DMS79 (cell line): ENCODE measurements at places on chromosomes 7 and 10.

- no peak for DNase-seq
Observed at GRCh38 chr7:46565253-46566096, 644.4 kb upstream of the IGFBP3 start.

DNA sequence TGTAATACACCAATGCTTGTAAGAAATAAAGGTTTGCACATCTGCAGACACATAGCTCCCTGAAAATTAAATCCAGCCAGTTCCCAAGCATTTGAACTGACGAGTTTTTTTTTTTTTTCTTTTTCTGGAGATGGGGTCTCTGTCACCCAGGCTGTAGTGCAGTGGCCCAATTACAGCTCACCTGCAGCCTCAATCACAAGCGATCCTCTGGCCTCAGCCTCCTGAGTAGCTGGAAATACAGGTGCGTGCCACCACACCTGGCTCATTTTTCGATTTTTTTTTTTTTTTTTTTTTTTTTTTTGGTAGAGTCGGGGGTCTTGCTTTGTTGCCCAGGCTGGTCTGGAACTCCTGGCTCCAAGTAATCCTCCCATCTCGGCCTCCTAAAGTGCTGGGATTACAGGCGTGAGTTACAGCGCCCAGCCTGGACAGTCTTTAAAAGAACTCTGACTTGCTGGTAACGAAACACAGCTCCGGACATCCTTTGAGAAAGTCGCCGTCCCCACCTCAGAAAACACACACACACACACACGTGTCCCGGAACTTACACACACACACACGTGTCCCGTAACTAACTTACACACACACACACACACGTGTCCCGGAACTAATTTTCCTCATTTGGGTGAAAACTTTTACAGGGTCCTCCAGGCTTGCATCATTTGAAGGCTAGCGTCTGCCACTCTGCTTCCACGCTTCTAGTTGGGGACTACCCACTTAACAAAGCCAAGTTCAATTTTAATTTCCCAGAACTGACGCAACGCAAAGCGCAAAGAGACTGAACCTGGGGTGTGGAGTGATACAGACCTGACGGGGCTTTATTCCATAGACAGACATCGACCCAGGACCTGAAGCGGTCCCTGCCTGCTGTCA lies 18.6 kb downstream of the OCM2 start:
- DNase-seq: peak; percentile 1

DNA sequence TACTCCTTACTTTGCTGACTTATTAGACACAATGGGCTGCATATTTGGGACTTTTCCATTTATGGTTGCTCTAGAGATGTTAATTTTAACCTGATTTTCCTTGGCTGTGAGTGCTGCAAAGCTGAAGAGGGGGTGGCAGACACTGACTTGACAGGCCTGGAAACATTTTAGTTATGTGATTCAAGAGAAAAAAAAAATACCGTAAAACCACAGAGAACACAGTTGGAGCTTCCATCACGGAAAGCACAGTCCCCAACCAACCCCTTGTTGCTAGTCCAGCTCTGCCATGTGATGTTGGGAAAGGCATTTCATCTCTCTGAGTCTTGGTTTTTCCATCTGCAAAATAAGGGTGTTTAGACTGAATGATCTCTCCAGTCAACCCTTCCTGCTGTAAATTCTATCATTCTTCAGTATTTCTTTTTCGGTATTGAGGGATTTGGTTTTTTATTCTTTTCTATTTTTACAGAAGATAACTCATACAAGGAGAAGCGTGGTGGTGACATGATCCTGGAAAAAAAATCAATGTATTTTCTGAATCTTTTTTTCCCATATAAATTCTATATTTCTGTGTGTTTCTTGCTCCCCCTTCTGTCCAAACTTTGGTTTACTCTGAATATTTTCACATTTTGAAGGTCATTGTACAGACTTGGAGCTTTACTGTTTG lies 246.1 kb downstream of the REEP3 start:
- no peak for DNase-seq

DNA sequence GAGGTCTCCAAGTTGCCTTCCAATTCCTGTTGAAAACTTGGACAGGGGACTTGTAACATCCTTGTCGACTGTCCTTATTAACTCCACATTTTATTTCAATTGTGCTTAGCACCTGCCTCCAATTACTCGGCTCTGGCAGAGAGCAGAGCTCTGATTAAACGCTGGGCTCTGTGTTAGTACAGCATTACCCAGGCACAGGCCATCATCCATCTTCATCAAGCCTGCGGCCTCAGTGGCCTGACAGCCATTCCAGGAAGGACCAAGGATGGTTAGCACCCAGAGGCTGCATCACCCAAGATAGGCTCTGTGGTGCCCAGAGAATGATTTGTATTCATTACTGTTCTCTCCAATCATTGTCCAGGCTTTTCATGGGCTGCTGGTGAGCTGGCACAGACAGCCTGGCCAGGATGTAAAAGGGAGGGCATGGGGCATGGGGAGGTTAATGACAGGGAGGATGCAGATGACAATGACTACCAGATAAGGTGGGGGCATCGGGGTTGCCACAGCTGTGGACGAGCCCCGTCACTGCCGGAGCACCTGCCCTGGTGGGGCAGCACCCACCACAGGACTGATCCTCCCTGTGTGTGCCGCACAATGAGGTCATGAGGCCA lies 123.3 kb downstream of the PTPN20 start:
- no peak for DNase-seq

DNA sequence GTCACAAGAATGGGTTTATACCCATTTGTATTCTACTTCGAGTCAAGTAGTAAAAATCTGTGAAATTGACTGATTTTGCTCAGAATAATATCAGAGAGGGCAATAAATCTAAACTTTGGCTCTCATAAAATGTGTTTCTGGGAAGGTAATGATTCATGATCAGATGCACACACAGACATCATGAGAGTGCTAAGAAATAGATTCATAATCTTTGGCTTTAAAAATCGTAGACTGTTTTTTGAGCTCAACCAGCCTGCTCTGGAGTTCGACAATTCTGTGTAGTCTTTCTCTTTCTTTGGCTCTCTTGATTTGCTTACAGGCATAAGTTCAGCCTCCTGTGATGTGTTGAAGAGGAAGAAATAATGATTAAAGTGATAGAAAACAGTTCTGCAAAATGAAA lies 494.7 kb downstream of the SDK1 start:
- DNase-seq: no peak

DNA sequence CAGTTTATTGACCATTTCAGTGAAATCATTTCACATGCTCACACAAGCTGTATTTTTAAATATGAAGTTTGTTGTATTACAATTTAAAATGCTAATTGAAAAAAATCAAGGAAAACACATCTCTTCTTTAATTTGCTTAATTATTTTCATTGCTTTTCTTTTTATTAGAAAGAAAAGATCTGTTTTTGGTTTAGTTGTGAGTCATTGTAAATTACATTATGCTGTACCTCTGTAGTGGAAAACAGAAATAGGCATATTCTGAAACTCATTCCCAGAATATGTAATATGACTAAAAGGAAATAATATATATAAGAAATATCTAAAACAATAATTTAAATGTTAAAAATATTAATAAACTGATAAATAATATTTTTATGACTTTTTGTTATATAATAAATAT lies 161.9 kb downstream of the HGF start:
- DNase-seq: no peak

DNA sequence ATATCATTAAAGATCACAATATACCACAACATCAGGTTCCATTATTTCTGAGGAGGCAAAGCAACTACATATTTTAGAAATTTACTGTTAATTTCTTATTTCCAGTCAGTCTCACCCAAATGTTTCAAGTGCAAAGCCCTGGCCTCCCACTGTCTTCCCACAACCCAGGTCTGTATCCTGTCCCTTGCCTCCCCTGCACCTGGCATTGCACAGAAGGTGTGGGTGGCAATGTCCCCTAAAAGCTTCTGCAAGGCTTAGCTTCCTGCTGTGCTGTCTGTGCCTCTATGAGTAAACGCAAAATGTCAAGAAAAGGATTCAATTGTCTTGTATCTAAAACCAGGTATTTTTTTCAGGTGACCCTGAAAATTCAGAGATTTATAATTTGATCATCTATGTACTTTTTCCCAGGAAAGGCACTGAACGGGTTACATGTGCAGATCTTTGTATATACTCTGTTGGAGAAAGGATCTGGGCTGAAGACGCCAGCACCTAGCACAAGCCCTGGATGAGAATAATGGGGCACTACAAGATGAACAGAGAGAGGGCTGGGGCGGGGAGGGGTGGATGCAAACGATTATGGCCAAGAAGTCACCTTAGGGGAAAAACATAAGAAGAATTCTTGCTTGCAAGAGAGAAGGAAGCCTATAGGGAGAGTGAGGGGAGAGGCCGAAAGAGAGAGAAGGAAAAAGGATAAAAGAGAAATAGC lies 3.1 kb upstream of the ANTXRL start:
- DNase-seq: no peak

DNA sequence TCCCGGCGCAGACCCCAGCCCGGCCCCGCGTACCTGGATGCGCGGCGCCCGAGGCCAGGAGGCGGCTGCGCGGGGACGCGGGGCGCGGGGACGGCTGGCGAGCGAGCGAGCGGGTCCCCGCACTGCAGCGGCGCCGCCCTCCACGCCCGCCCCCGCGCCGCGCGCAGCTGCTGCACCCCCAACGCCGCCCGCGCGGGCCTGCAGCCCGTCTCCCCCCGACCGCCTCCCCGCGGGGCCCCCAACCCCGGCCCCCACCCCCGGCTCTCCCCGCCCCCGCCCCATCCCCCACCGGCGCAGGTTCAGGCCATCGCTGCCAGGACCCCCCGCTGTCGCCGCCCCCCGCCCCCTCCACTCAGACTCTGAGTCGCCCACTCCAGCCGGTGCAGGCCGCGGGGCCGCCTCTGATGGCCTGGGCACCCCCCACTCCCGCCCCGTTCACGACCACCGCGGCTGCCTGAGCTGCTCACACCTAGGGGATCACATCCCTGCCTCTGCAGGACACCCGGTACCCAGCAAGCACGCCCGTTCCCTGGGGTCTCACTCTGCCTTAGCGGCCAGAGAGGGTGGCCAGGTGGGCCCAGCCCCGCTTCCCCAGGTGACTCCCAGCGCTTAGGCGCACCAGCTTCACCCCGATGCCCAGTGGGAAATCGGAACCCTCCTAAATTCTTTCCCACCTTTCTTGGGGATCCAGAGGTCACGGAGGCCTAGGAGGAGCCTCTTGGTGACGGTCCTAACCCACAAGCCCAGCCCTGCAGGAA lies 13.9 kb upstream of the DNAAF5 start:
- DNase-seq: no peak

DNA sequence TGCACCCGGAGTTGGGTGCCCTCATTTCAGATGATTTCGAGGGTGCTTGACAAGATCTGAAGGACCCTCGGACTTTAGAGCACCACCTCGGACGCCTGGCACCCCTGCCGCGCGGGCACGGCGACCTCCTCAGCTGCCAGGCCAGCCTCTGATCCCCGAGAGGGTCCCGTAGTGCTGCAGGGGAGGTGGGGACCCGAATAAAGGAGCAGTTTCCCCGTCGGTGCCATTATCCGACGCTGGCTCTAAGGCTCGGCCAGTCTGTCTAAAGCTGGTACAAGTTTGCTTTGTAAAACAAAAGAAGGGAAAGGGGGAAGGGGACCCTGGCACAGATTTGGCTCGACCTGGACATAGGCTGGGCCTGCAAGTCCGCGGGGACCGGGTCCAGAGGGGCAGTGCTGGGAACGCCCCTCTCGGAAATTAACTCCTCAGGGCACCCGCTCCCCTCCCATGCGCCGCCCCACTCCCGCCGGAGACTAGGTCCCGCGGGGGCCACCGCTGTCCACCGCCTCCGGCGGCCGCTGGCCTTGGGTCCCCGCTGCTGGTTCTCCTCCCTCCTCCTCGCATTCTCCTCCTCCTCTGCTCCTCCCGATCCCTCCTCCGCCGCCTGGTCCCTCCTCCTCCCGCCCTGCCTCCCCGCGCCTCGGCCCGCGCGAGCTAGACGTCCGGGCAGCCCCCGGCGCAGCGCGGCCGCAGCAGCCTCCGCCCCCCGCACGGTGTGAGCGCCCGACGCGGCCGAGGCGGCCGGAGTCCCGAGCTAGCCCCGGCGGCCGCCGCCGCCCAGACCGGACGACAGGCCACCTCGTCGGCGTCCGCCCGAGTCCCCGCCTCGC lies at the start of gene EGFR:
TSS of gene EGFR (plus strand) at position 657 of the 830 bp plus-strand sequence. CDS start 261 bp downstream, outside the sequence.
- DNase-seq: peak; percentile 55

- DNase-seq: no peak
Observed at GRCh38 chr7:106344211-106344610, 59.4 kb upstream of the NAMPT start.

GRCh38 chr7:69700331-69700730 lies 102.1 kb downstream of the AUTS2 start:
- no peak for DNase-seq

DNA sequence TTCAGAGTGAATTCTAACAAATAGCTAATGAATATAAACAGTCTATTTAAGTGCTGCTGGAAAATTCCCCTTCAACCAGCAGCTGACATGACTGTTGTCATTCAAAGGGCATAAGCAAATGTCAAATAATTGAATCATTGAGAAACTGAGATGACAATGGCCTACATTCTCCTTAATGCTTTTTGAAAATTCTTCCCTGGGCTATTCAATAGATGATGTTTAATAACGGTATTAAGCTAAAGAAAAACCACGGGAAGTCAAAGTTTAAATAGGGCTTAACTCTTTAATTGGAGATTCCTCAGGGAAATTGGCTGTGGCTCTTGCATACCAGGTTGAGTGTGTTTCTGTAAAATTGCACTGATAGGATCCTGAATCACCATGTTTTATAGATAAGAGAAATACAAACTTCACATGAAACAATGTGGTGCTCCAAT lies 77.0 kb downstream of the ARL4A start:
- DNase-seq: no peak

- no peak for DNase-seq
Observed at GRCh38 chr7:143295870-143296269, 7.7 kb downstream of the CASP2 start.

- DNase-seq: no peak
Observed at GRCh38 chr7:47568547-47568946, 13.4 kb downstream of the TNS3 start.

- no peak for DNase-seq
Observed at GRCh38 chr10:51235865-51236264, 161.6 kb downstream of the PRKG1 start.
